ENCODE measurements at places on chromosomes 5 and 9.

GRCh38 chr5:72244862-72245371, 75.1 kb downstream of the MRPS27 start:
- no peak for DNase-seq

GRCh38 chr5:111753884-111754589, 3.0 kb downstream of the NREP start:
- no peak for DNase-seq

DNA sequence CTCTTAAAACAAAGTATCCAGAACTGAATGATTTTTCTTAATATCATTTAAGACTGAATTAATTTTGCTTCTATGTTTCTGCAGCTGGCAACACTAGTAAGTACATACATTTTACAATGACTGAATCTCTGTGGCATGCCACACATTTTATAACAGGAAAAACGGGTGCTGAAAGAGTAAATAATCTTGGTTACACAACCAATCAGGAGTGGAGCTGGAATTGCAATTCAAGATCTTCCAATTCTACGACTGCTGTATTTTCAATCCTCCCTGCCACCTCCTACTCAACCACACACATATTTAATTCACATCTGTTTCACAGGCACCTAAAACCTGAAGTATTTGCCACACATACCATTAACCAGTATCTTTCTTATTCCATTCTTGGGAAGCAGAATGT, 52.7 kb upstream of the NR5A1 start:
- DNase-seq: no peak

DNA sequence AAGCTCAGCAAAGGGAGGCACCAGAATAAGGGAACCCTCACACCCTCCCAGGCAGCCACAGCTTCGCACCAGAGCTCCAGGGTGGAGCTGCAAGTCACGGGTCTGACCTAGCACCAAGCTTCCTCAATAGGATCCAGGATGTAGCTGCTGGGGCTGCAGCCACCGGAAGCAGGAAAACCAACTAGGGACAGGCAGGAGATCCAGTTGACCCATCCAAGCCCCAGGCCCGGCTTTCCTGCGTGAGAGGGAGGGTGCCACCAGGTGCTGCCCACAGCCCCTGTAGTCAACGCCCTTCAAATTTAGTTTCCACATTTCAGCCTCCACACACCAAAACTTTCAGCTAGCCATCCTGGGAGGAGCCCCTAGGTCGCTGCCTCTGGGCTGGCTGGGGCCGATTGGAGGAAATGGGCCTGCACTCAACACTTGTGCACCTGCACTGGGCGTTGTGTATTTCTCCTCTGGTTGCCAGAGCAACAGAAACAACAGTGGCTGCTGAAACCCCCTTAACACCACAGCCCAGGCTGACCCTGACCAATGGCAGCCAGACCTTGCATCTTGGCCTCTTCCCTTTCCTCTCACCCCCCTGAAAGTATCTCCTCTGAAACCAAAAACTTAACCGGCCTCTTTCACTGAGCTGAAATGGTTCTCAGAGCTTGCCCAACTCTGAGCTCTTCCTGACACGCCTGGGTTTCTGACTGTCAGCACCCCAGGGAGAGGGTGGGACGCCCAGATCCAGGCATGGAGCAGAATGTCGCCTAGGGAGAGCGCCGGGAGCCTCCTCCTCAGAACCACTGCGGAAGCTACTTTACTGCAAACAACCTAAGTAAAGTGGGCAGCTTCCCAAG, 226.5 kb upstream of the MAP3K1 start:
- no peak for DNase-seq

DNA sequence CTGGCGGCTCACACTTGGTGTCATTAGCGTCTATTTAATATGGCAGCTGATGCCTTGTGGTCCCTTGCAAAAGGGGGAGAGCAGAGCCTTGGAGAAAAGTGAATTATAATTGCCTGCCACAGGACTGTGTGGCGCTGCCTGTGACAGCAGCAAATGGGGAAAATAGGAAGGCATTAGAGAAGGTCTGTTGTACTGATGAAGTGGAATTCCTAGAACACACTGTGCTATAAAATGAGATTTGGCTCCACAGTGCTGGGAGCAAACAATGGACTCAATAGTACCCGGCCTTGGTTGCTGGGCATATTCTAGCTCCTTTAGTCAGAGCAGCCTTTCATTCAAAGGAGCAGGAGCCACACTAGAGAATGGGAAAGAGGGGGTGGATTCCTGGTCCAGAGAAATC, 21.3 kb downstream of the SEMA6A start:
- DNase-seq: no peak

GRCh38 chr9:120755810-120756434, 37.3 kb downstream of the FBXW2 start:
- no peak for DNase-seq

GRCh38 chr5:82329393-82329792, 51.2 kb upstream of the RPS23 start:
- DNase-seq: no peak

GRCh38 chr9:114098936-114099668, at the start of gene KIF12:
TSS of gene KIF12 (minus strand) at chr9:114099292. CDS start at chr9:114099276, 16 bp downstream.
- DNase-seq: no peak

- no peak for DNase-seq
Measured at GRCh38 chr9:122228568-122229484, at the start of gene LHX6. TSS of gene LHX6 (minus strand) at chr9:122228957. CDS start at chr9:122228740, 217 bp downstream.

DNA sequence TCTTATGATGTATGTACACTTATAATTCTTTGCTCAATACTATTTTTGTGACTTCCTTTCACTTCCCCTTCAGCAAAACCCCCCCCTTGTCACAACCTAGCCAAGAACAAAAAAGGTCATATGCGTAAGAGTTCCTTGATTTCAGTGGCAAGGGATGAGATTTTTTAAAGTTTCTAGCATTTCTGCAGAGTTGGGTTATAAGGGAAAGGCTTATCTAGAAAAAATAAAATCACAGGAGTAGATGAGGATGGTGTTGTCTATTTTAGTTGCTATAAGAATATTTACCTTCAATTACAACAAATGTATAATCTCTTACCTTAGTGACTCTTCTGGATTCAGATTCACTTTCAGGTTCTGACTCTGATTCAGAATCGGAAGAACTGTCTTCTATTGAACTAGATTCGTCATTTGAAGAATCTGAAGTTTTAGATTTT, 184.6 kb downstream of the AP3B1 start:
- no peak for DNase-seq

GRCh38 chr9:20028849-20029231, 240.0 kb upstream of the SLC24A2 start:
- DNase-seq: no peak

- no peak for DNase-seq
Measured at GRCh38 chr9:37730839-37731238, 22.8 kb upstream of the TRMT10B start.

DNA sequence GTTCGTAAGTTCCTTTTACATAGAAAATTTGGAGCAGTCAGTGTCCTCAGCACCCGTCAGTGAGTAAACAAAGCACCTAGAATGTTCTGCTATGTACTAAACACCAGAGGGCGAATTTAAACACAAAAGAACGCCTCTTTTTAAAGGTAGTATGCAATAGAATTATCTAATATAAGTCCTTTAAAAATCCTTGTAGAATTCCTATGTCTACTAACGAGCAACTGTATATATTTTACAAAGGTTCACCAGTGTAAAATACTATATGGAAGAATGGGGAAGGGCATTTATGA, 499 bp upstream of the TMEM232 start:
- no peak for DNase-seq

DNA sequence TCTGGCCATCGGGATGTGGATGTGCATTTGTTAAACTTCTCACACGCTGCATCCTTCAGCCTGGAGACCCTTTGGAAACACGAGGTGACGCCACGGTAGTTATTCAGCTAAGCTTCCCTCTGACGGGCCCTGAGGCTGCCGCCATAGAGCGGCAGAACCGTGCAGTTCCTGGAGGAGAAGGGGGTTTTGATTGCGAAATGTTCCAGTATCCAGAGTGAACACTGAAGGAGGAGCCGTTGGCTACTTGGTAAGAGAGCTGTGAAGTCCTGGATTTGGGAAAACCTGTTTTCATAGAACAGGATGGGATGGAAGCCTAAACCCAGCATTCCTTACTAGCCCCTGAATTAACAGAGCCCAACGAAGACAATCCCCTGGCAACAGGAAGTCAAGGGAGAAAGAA, 23.0 kb upstream of the EXOC3 start:
- DNase-seq: no peak
